AG09309 (cell line): ENCODE measurements at places on chromosomes 2 and 18.

GRCh38 chr2:226540204-226540994, 259.2 kb downstream of the IRS1 start:
- no peak for DNase-seq

DNA sequence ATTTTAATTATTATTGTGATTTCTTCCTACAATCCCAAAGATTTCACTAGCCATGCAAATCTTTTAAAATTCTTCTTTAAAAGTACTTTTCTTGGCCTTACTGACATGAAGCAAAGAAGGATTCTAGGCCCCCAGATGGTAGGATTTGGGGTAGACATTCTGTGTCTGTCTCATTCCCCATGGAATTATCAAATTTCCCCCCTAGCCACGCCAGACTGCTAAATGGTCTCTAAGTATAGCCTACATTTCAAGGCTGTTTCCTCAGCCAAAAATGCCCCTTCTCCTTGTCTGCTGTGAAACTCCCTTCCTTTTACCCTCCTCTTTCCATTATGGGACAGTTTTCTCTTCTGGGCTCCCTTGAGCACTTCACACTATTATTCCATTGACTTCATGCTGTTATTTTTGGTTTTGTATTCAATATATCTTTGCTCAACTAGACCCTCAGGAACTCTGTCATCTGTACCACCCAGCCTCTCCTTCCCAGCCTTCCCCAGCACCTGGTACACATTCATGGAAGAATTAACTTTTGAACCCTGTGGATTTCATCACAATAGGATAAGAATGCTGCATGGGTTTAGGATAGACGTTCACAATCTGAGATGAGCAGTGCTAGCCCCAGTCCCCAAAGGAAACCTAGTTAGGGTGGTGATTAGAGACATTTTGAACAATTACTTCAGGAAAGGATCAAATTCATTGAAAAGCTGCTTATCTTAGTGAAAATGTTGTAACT, 21.5 kb upstream of the CYP1B1 start:
- no peak for DNase-seq

DNA sequence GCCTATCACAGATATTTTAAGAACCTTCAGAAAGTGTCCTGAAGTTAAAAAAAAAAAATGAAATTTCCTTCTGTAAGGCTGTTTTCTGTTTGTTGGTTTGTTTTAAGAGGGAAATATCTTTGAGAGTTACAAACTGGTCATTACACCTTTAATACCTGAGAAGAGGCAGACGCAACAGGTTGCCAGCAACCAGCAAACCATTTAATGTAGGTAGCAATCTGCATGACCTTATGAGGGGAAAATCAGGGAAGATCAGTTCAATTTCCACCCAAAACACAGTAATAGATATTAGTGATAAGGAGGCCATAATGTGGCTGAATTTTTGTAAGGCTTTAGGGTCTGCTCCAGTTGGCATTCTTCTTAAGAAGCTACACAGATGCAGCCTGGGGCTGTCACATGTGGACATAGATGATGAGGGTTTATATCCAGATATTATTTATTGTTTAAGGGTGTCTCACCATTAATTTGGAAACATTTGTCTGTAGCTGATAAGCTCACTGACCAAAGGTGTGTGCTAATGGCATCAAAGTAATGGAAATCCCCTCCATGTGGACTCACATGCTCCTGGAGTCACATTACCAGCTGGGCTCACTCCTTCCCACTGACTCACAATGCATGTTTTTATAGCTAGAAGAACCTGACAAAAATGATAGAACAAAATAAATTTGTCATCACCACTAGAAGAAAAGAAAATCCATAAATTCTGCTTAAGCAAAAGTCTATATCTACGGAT, 83.5 kb upstream of the DTNA start:
- no peak for DNase-seq

- DNase-seq, result no peak
Measured at GRCh38 chr2:240960309-240960970, 38.0 kb upstream of the SNED1 start.

GRCh38 chr18:35470435-35470834, 27.3 kb downstream of the INO80C start:
- no peak for DNase-seq

- no peak for DNase-seq
Measured at GRCh38 chr2:30940839-30941238, 133.6 kb upstream of the CAPN13 start.

DNA sequence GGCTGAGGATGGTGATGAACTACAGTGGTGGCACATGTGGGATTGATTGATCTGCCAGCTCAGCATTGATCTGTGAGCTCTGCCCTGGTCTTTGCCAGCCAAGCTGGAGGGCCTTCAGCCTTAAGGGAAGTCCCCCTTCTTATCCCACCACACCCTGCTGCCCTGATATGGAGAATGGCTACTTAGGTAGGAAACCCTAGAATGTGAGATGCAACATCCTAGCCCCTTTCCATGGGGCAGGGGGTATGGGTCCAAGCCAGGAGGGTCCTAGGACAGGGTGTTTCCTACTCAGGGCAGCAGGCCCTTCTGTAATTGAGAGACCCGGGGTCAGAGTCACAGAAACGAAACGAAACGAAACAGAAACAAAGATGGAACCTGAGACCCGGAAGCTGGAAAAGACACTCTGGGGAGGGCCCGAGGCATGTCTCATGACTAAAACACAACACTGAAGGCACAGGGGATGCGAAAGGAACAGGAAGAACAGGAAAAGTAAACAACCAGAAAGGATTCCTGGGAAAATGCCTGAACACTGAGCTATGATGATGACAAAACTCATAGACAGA, 16.9 kb upstream of the SULT1C2 start:
- no peak for DNase-seq

DNA sequence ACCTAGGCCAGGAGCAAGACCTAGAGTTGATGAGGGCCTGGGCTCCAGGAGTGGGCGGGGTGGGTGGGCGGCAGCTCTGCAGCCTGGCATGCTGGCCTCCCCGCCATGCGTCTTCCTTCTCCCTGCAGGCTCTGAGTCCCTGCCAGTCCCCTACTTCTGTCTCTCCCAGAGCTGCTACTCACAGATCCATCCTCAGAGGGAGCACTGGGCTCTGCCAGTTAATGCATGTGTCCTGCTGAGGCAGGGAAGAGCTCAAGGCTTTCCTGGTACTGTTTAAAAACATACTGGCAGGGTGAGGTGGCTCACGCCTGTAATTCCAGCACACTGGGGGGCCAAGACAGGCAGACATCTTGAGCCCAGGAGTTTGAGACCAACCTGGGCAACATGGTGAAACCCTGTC, 38.7 kb upstream of the EDAR start:
- DNase-seq, result no peak

DNA sequence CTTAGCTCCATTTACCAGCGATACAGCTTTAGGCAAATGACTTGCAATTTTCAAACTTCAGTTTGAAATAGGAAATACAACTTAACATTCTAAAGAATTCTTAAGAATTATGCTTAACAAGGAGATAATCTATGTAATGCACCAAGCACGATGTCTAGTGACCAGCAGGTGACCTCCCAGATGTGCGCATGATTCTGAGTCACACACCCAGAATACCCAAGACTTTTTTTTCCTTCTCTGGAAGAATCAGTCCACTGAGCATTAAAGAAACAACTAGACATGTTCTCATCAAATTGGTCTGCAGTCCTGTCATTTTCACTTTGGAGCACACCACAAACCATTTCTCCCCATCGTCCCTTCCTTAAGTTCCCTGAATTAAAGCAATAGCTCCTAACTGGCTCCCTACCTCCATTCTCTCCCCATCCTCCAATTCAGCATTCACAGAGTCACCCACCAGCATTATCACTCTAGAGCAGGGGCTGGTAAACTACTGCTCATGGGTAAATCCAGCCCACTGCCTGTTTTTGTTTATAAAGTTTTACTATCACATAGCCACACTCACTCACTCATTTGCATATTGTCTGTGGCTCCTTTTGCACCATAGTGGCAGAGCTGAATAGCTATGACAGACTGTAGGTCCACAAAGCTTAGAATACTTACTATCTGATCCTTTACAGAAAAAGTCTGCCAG, 13.2 kb downstream of the EVA1A start:
- DNase-seq, result peak; percentile 46

GRCh38 chr2:157785866-157786662, 90.1 kb downstream of the ACVR1 start:
- peak; percentile 35 for DNase-seq
